ENCODE measurements at places on chromosomes 2 and 18.

DNA sequence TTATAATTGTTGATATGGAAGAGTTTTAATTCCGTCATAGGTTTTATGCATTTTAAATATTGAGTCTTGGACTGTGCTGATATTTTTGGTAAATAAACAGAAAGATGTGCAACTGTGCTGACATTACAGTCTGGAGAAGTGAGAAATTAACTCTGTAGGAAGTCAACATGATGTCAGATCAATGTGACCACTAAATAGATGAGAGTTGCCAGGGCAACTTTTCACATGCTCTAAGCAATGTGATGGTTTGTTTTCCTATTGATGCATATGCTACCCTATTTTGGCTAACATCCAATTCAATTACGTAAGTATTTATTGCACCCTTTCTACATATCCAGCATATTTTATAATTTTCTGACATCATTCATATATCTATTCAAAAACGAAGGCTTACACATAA is 1109.3 kb downstream of the TSN start:
- no peak for DNase-seq

DNA sequence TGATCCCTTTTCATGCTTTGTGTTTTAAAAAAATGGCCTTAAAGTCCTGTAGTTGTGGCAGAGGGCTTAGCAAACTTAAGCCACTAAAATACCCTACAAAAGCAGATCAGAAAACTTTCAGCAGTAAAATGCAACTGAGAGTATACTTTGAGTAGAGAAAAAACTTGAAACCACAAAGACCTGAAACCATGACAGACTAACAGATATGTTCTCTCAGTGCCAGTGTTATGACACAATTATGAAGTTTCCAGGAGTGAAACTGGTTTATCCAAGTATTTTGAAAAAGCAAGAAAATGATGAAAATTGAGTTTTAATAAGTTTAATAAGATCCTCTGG is 74.5 kb downstream of the SPRED2 start:
- no peak for DNase-seq

GRCh38 chr2:205047273-205047839 is 502.1 kb downstream of the PARD3B start:
- no peak for DNase-seq

- no peak for DNase-seq
These were observed 35.6 kb downstream of the COPS8 start for GRCh38 chr2:237121321-237121720.

- DNase-seq = no peak
These were observed 7.7 kb upstream of the SP100 start for GRCh38 chr2:230408244-230408842.

- no peak for DNase-seq
These were observed 11.4 kb upstream of the RFX8 start for GRCh38 chr2:101486258-101486701.

- DNase-seq = no peak
These were observed 11.3 kb downstream of the GPR17 start for GRCh38 chr2:127657232-127657595.

- no peak for DNase-seq
These were observed 2.0 kb downstream of the FMNL2 start for GRCh38 chr2:152336854-152337510.
